ENCODE measurements at places on chromosomes 7 and 10.

DNA sequence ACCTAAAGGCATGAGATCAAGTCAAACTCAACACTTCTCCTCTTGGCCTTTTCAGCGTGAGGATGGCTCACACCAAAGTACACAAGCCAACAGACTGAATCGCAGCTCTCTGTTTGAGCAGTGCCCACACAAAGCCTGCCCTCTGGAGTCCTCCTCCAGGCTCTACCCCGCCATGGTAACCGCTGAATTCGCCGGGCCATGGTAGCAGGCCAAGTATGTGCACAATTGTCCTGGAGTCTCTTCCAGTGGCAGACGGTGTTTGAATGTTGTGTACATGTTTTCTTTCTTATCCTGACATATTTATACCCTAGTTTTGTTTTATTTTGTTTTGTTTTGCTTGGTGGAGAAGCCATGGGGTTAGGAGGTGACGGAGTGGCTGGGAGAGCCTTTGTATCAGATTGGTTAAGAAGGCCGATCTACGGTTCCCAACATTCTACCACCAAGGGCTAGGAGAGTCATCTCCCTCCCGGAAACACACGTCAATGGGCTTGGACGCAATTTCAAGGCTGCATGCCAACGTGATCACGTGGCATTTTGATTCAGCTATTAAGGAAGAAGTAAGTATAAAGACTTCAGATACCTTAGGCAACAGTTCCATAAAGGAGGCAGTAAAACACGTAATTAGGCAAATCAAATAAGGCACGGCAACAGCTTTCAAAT, 12.1 kb upstream of the SHH start:
- no peaks in the 10 kb centered on the region for H3K4me1 ChIP-seq
- no peaks in the 10 kb centered on the region for H3K36me3 ChIP-seq
- no peak overlapping the region for H3K4me3 ChIP-seq
- no peak overlapping the region for H3K27ac ChIP-seq
- DNase-seq, result no peak
- peaks cover 65% of the 10 kb centered on the region for H3K27me3 ChIP-seq

DNA sequence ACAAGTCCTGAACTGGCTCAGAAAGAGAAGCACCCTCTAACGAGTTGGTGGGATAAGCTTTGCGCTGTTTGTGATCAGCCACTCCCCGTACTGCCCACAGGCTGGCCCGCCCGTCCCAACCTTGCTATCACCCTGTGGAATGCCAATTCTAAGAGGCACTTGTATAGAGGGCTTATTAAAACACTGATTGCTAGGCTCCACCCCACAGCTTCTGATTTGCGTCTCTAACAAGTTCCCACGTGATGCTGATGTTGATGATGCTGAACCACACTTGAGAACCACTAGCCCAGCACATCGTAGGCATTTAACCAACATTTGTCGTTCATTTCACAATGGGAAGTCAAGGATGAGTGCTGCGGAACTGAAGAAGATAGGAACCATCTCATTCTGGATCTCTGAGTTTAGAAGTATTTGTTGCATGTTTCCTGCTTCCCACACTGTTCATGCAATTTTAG, 12.7 kb upstream of the GSAP start:
- no peak for DNase-seq
- peaks cover 37% of the 10 kb centered on the region for H3K4me1 ChIP-seq
- no peak overlapping the region for H3K27ac ChIP-seq
- no peak overlapping the region for H3K4me3 ChIP-seq

DNA sequence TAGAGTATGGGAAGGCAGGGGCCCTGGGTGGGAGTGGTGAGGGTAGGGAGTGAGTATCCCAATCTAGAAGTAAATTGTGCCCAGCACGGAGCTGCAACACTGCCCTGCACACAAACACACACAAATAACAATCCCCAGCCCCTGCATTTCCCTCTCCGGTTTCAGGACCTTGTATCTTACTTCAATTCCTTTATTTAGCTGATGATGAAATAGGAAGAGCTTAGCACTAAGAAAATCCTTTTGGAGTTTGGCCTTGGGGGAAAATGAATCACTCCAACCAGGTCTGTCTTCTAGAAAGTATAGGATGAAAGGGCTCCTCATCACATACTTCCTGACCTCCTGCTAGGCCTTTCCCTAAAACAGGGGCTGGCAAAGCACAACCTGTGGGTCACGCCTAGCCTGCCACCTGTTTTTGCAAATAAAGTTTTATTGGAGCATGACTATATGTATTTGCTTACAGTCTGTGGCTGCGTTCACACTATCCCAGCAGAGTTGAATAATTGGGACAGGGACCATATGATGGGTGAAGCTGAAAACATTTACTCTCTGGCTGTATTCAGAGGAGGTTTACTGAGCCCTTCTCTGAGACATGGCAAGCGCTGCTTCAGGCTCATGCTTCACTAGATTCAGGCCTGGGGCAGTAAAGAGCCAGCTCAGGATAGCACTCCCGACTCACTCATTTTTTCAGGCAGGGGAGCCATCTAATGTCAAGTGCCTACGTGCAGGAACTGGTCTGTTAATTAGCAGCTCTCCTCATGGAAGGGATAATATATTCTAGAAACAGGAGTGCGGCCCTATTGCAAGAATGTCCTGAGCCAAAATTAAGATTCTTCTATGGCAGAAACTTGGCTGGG, 111.0 kb downstream of the EGFR start:
- no peaks in the 10 kb centered on the region for H3K27me3 ChIP-seq
- peaks cover 79% of the 10 kb centered on the region for H3K4me1 ChIP-seq
- no peak for DNase-seq
- no peak overlapping the region for H3K4me3 ChIP-seq
- no peaks in the 10 kb centered on the region for H3K36me3 ChIP-seq

- H3K36me3 ChIP-seq, result peaks cover 22% of the 10 kb centered on the region
- no peak for DNase-seq
- no peaks in the 10 kb centered on the region for H3K27me3 ChIP-seq
- peak overlapping the region; percentile 54 for H3K27ac ChIP-seq
Measured at GRCh38 chr7:6179620-6180343, 92.6 kb downstream of the CYTH3 start.

GRCh38 chr10:86091216-86091615, 275.4 kb downstream of the GRID1 start:
- H3K36me3 ChIP-seq, result no peaks in the 10 kb centered on the region
- no peak for DNase-seq
- H3K4me3 ChIP-seq, result no peak overlapping the region
- peaks cover 15% of the 10 kb centered on the region for H3K27me3 ChIP-seq
- no peak overlapping the region for H3K27ac ChIP-seq
- H3K4me1 ChIP-seq, result no peaks in the 10 kb centered on the region

- H3K4me3 ChIP-seq, result no peak overlapping the region
- peak overlapping the region; percentile 91 for H3K27ac ChIP-seq
- DNase-seq, result no peak
- no peaks in the 10 kb centered on the region for H3K27me3 ChIP-seq
- peaks cover 48% of the 10 kb centered on the region for H3K36me3 ChIP-seq
- H3K4me1 ChIP-seq, result peaks cover 94% of the 10 kb centered on the region
Measured at GRCh38 chr7:134854816-134855215, 75.4 kb downstream of the CALD1 start.

- no peak overlapping the region for H3K27ac ChIP-seq
- no peak for DNase-seq
Measured at GRCh38 chr10:34637418-34637911, 177.6 kb downstream of the PARD3 start.

GRCh38 chr10:81873932-81874816, 820 bp upstream of the NRG3 start:
- H3K36me3 ChIP-seq, result peaks cover 3% of the 10 kb centered on the region
- H3K27me3 ChIP-seq, result peaks cover 54% of the 10 kb centered on the region
- peak; percentile 93 for DNase-seq
- H3K4me3 ChIP-seq, result no peak overlapping the region
- no peak overlapping the region for H3K27ac ChIP-seq

DNA sequence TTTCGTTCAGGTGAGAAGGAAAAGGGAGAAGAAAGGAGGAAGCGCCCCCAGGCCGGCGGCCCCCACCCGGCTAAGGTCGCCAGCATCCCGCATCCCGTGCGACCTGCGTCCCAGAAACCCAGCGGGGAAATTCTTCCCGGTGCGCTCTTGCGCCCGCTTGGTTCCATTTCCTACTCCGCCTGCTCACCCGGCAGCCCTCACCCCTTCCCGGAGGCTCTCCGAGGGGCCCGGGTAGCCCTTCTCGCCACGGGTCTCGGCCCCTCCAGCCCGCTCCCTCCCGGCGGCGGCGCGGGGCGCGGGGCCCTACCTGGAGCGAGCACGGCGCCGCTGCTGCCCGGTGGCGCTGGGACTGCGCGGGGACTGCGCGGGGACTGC, at the start of gene PRKCQ:
PRKCQ (minus strand) TSS at position 373 of the 375 bp plus-strand sequence. CDS start 65,141 bp downstream, outside the sequence.
- H3K4me1 ChIP-seq, result peaks cover 4% of the 10 kb centered on the region
- no peaks in the 10 kb centered on the region for H3K36me3 ChIP-seq
- DNase-seq, result no peak
- H3K4me3 ChIP-seq, result peak within 1 kb of the TSS; percentile 74
- H3K27ac ChIP-seq, result no peak within 1 kb of the TSS

- H3K36me3 ChIP-seq, result no peaks in the 10 kb centered on the region
- no peaks in the 10 kb centered on the region for H3K4me1 ChIP-seq
- H3K27ac ChIP-seq, result no peak overlapping the region
- H3K27me3 ChIP-seq, result peaks cover 13% of the 10 kb centered on the region
Measured at GRCh38 chr7:69036301-69036700, 562.0 kb upstream of the AUTS2 start.

GRCh38 chr7:106045139-106045538, 67.0 kb downstream of the SYPL1 start:
- H3K4me3 ChIP-seq, result no peak overlapping the region
- peaks cover 14% of the 10 kb centered on the region for H3K27me3 ChIP-seq
- DNase-seq, result no peak
- H3K4me1 ChIP-seq, result peaks cover 28% of the 10 kb centered on the region
- H3K36me3 ChIP-seq, result no peaks in the 10 kb centered on the region

- DNase-seq, result no peak
- H3K4me1 ChIP-seq, result peaks cover 44% of the 10 kb centered on the region
- no peaks in the 10 kb centered on the region for H3K27me3 ChIP-seq
- H3K27ac ChIP-seq, result peak overlapping the region; percentile 65
Measured at GRCh38 chr10:59337201-59337652, 25.1 kb downstream of the FAM13C start.

- no peaks in the 10 kb centered on the region for H3K36me3 ChIP-seq
- no peak overlapping the region for H3K27ac ChIP-seq
- DNase-seq, result no peak
- no peak overlapping the region for H3K4me3 ChIP-seq
Measured at GRCh38 chr7:44236333-44236728, 35.6 kb downstream of the YKT6 start.

- no peak overlapping the region for H3K4me3 ChIP-seq
- DNase-seq, result no peak
- no peak overlapping the region for H3K27ac ChIP-seq
- H3K36me3 ChIP-seq, result no peaks in the 10 kb centered on the region
Measured at GRCh38 chr7:48708635-48709034, 215.7 kb upstream of the CDC14C start.

DNA sequence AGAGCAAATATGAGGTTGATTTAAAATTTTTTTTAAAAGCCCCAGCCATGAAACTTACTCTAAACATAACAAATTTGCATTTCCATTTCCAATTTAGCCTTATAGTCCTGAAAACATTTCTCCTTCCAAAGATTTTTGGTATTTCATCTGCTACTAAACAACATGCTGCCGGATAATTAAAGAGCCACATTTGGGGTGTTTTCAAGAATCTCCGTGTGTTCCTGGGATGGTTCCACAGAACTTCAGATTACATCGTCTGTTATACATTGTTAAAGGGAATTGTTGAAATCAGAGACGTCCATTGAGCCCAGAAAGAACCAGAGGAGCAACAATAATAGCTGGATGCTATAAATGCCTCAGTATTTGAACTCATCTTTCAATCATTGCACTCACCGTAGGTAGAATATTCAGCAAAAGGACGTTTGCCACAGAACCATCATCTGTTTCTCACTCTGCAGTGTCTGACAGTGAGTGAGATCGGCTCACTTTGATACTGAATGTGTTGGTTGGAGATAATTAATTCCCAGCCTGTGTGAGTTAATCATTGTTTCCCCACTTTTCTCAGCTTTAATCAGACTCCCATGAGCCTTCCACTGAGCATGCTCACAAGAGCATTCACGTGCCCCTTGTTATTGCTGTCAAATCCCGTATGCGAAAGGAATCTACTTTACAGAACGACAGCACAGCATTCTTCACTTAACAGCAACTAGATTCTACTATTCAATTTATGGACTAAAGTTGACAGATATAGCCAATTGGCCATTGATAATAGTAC, 128.4 kb upstream of the PALS2 start:
- peaks cover 11% of the 10 kb centered on the region for H3K4me1 ChIP-seq
- no peaks in the 10 kb centered on the region for H3K27me3 ChIP-seq
- H3K36me3 ChIP-seq, result no peaks in the 10 kb centered on the region
- no peak overlapping the region for H3K27ac ChIP-seq

DNA sequence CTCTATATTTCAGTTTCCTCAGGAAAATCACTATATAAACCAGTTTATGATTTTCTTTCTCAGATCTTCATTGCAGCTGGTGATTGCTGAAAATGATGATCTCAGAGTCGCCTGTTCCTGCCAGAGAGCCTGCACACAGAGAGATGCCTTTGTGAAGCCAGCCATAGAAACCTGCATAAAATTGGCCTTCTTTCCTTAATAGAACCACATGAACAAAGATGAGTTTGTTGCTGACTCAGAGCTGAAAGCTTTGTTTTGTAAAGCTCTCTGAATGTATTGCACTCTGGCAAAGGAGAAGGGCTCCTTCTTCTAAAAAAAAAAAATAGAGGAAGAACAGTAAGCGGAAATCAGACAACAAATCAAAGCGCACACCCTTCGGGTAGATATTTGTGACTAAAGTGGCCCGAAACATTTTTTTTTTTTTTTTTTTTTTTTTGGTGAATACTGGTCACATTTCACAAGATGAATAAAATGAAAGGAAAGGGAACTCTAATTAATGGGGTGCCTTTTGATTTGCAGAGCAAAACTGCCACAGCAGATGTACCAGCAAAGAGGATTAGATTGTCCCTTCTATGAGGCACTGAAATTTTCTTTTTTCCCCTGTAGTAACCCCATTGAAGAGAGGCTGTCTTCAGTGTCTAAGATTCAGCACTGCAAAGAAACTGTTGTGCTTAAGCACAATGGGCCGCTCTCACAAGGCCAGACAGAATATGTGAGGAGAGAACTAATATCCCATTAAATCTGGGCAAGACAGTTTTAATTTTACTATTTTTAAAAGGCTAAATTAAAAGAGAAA, 75.1 kb upstream of the PTPRZ1 start:
- no peak for DNase-seq
- H3K4me3 ChIP-seq, result no peak overlapping the region
- peaks cover 1% of the 10 kb centered on the region for H3K27me3 ChIP-seq
- no peaks in the 10 kb centered on the region for H3K4me1 ChIP-seq
- H3K36me3 ChIP-seq, result no peaks in the 10 kb centered on the region

DNA sequence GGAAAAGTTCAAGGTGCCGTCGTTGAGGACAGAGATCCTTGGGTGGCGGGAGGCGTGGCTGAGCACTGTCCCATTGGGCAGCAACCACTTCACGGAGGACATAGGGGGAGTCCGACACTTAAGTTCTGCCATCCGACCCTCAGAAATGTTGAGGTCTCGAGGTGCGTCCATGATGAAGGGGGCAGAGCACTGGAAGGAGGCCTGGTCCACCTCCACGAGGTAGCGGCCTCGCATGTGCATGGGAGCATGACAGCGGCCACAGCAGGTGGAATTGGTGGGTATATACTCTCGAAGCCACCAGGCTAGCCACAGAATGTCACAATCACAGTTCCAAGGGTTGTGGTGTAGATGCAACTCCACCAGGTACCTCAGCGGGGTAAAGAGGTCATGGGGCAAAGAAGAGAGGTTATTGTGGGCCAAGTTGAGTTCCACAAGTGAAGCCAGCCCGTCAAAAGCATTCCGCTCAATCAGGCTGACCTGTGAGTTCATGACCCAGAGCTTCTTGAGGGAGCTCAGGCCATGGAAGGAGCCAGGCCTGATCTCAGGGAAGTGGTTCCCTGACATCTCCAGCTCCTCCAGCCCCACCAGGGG, 1.7 kb downstream of the LRRC4 start:
- no peak overlapping the region for H3K27ac ChIP-seq
- H3K4me3 ChIP-seq, result no peak overlapping the region
- peaks cover 4% of the 10 kb centered on the region for H3K36me3 ChIP-seq
- DNase-seq, result no peak
- peaks cover 24% of the 10 kb centered on the region for H3K4me1 ChIP-seq

Measured in chondrocyte (in vitro differentiated cells).